ENCODE measurements at places on chromosomes 16 and 17. TPM values are rescaled to one million over a fixed set of nuclear protein-coding genes. Genes with fewer than 3 reads are reported as not detected.
A peak's percentile ranks its signal among the peaks of the same experiment; 100 is the strongest.

- peak; percentile 66 for DNase-seq
These were observed 2.9 kb upstream of the BCL6B start for GRCh38 chr17:7019839-7020519.

DNA sequence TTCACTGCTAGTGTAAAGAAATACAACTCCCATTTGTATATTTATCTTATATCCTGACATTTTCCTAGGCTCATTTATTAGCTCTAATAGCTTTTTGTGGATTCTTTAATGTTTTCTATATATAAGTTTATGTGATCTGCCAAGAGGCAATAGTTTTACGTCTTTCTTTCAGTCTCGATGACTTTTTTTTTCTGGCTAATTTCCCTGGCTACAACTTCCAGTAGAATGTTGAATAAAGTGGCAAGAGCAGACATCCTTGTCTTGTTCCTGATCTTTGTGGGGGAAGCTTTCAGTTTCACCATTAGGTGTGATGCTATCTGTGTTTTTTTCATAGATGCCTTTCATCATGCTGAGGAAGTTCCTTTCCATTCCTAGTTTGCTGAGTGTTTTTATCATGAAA, 43.9 kb upstream of the ABCA3 start:
- no peak for DNase-seq

DNA sequence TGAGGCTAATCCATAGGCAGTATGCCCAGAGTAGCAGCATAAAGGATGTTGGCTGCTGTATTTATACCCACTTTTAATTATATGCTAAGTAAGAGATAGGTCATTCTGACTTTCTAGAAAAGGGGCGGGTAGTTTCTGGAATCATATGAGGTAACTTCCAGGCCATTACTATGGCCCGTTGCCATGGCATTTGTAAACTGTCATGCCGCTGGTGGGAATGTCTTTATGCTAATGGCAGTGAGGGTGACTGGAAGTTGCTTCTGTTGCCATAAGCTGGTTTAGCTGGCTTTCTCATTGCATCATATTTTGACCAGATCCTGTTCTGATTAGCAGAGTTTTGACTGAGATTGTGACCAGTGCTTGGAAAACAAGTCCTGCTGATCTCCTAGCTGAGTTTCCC, 929.6 kb upstream of the CDH8 start:
- no peak for DNase-seq

DNA sequence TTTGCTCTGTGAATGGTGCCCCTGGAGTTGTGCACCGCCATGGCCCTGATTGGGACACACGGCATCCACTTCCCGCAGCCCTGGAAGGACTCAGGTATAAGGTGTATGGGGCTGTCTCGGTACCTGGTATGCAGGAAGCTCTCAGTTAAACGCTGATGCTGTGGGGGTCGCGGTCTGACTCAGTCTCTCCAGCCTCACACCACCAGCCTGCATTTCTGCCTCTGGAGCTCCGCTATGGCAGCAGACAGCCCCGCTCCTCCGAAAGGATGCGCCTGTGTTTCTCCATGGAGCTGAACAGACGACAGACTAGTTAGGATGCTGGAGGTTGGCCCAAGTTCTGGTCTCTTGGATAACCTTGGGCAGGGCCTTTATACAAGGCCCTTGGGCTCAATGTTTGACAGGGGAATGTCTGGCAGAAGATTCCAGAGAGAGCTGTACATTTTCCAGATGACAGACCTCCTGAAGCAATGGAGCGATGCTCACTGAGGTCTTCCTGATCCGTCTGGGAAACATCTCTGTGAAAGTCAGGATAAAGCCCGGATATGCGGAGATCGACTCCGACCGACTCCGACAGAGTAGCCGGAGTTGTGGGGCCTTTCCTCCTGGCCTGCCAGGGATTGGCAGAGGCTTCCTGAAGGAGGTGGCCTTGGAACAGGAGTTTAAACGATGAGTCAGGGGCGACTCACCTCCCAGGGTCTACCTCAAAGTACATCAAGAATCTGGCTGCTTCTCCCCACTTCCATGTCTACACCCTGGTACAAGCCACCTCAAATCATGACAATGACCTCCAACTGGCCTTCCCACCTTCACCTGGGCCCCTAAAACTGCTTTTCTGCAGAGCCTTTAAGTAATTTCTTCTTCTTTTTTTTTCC, 21.9 kb upstream of the BCAR1 start:
- DNase-seq: no peak

GRCh38 chr16:8730335-8730915, 56.0 kb downstream of the ABAT start:
- DNase-seq: no peak

GRCh38 chr17:40014375-40014980, 762 bp upstream of the CSF3 start:
- DNase-seq: no peak

DNA sequence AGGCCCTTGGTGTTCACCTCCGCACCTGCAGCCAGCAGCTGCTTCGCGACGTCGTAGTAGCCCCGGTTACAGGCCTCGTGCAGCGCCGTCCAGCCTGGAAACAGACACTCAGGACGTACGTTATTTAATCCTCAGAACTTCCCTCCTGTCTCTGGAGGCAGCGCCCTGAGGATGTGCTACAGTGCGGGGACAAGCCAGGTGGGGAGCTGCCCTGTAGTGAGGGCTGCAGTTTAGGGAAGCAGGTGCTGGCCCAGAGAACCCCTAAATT, 71.0 kb downstream of the ZNF778 start:
- DNase-seq: no peak

GRCh38 chr17:37054894-37055293, 106.1 kb downstream of the AATF start:
- no peak for DNase-seq

DNA sequence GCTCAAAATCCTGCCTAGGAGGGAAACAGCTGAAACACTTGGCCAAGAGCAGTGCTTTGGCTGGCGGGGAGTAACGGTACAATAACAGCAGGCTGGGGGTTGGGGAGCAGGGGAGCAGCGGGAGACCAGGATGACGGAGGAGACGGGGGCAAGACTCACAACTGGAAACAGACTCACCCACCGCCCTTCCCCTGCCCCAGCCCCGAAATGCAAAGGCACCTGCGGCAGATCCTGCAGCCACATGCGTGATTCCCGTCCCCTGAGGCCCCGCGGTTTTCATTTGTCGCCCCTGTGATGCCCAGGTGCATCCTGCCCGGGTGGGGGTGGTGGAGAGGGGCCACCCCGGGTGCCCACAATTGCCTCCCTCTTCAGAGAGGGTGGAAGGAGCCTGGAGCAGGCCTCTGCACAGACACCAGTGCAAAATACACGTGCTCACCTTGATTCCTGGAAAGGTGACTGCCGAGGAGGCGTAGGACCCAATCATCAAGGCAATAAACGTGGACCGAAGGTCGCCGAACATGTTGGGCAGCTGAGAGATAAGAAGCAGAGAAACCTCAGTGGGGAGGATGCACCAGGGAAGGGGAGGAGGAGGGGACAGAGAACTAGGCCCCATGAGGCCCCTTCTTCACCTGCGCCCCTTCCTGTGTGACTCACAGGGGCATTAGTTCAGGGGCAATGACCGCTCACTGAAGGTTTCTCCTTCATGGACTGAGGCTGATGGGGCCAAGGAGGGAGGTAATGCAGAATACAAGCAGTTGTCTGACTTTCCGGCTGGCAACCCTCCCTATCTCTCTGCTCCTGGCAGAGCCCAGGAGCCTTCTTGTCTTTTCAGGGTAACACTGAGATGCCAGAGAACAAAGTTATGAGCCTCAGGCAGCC, 30.4 kb upstream of the PITPNA start:
- DNase-seq: no peak

DNA sequence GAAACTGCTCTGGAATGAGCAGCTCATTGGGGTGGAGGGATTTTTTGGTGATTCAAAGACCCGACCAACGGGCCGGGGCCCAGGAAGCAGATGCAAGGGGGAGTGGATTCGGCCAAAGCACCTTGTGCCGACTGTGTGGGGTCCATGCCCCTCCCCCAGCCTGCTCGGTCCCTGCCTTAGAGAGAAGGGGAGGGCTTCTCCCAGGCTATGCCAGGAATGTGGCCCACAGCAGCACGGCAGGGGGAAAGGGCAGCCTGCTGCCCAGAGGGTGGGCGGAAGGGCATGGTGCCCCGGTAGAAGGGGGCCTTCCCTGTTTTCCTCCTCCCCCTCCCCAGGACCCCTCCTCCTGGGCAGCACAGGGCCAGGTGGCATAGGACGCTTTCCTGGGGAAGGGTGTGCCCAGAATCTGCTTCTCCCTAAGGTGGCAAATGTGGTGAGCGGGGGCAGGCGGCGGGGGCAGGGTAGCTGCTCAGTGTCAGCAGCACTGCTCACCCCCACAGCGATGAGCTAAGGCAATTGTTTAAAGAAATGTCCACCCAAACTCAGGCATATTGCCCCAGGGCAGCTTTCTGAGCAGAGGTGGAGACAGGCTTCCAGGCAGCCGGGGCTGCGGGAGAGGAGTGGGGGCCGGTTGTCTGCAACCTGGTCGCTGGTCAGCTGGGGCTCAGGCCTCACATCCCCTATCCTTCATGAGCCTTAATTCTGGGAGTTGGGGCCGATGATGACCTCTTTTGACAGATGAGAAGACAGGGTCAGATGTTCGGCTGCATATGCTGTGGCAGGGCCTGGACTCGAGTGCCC, 33.9 kb upstream of the MLKL start:
- DNase-seq: no peak

DNA sequence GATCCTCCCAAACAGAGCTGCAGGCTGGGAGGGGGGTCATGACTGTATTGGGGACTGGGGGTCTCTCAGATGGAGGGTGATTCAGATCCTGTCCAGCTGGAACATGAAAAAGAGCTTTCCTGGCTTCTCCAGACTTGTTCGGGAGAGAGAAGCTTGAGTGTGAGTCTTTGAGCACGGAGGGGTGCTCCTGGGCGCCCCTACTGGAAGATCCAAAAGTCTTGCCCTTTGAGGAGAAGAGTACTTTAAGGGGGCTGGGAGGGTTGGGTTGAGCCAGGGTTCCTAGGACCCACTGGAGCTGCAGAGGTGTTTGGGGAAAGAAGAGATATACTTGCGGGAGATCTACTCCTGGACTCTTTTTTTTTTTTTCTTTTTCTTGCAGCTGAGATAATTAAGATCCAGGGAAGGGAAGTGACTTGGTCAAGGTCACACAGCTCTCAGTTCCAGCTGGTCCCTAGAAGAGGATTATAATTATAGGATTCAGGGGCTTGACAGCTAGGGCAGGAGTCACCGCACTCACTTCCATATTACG, 8.4 kb downstream of the RARA start:
- no peak for DNase-seq

GRCh38 chr16:54932737-54933254, 2.1 kb downstream of the IRX5 start:
- DNase-seq: peak; percentile 48

DNA sequence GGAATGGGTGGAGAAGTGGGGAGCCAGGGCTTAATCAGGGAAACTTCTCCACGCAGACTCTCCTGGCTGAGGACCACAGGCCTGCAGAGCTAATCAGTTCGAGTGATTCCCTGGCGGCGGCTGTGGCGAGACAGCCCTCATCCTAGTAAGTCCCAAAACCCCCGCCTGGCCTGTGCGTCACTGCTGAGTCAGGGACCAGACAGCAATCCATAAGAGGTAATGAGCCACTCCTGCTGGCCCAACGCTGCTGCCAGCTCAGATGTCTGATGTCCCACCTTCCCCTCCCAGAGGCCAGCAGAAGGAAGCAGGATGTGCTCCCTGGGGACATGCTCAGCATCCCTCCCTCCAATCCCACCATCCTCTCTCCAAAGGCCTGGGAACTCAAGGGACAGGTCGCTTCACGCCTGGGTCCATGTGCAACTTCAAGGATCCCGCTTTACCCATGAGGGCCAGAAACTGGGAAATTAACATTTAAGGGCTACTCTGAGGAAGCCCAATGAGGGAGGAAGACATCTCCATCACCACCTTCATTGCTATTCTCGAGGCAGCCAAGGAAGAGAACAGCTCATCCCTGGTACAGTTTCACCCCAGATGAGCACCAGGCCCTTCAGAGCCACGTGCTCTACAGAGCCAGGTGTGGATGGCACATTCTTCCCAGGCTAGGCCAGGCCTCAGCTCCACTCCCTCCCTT, 7.9 kb downstream of the ACLY start:
- DNase-seq: no peak

DNA sequence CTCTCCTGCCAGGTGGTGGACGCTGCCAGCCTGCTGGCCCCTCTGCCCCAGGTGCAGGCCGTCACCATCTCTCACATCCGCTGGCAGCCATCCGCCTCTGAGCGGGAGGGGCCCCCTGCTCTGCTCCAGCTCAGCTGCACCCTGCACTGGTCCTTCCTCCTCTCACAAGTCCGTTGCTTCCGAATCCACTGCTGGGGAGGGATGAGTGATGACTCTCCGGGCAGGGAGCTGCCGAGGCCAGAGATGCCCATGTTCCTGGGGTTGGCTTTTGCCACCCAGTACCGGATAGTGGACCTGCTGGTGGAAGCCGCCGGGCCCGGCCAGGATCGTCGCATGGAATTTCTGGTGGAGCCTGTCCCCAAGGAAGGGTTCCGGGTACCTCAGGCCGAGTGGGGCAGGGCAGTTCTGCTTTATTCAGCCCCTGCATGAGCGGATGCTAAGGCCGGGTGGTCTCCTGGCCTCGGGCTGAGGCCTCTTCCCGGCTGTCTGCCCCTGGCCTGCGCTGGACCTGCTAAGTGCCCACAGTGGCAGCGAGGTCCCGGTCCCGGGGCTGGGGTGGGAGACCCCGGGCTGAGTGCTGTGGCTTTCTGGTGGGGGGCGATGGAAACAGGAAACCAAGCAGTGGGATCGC, 11.4 kb downstream of the ENGASE start:
- no peak for DNase-seq

DNA sequence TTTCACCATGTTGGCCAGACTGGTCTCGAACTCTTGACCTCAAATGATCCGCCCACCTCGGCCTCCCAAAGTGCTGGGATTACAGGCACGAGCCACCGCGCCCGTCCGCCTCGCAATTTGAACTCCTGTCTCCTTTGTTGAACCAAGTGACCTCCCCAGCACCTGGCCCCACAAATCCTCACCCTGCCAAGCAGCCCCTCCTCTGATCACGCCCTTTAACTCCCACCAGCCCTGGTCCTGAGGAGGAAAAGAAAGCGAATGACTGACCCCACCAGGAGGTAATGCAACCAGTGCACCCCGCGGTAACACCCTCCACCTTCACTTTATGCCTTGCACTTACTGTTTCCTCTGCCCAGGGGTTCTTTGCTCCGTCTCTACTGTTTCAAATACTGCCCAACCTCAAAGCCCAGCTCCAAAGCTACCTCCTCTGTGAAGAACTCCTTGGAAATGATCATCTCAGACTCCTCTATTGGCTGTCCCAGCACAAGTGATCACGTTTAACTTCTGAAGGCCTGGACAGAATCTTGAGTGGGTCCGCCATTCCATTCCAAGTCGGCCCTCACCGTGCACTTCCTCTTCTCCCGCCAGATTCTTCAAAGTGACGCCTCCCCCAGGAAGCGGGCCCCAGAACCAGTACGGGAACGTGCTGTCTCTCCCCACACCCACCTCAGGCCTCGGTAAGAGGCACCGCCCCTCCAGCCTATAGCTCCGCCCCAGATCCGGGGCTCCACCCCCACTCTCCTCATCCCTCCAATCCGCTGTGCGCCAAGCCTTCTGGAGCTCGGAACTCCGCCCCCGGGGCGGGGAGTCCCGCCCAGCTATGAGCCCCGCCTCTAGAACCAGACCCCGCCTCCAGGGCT, 4.4 kb downstream of the CD19 start:
- DNase-seq: peak; percentile 90

- no peak for DNase-seq
These were observed 8.4 kb downstream of the HNF1B start for GRCh38 chr17:37736428-37736827.

GRCh38 chr17:31310886-31311285, 3.0 kb downstream of the EVI2B start:
- no peak for DNase-seq

The OMG gene
- 12.4 TPM for total RNA-seq

The BCL6B gene
- total RNA-seq: 13.4 TPM

The SLC38A8 gene
- total RNA-seq: not detected

The ELOB gene
- 196 TPM for total RNA-seq

The MEFV gene
- total RNA-seq: 13.5 TPM

The DBF4B gene
- 6.8 TPM for total RNA-seq

The NOS2 gene
- 0.38 TPM for total RNA-seq
